Jurkat, Clone E6-1 (cell line): ENCODE measurements at places on chromosomes 7 and 10.
A peak's percentile ranks its signal among the peaks of the same experiment; 100 is the strongest.

GRCh38 chr10:61978965-61979364 lies 77.5 kb downstream of the ARID5B start:
- no peak for DNase-seq

DNA sequence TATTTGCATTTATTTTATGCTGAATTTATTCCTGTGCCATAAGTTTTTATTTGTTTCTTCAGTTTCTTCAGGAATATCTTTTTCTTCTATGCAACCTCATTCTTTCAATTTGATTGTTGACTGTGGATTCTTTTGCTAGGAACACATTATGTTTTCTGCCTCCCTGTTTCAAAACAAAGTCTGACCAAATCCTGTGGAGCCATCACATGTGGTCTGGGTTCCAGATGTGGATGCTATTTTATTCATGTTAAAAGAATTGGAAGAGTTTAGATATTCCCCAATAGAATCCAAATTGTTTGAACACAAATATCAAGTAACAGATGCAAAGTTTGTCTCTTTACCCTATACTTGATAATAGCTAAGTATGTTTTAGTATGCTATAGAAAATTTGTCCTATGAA lies 56.8 kb upstream of the LRRC17 start:
- DNase-seq = no peak

DNA sequence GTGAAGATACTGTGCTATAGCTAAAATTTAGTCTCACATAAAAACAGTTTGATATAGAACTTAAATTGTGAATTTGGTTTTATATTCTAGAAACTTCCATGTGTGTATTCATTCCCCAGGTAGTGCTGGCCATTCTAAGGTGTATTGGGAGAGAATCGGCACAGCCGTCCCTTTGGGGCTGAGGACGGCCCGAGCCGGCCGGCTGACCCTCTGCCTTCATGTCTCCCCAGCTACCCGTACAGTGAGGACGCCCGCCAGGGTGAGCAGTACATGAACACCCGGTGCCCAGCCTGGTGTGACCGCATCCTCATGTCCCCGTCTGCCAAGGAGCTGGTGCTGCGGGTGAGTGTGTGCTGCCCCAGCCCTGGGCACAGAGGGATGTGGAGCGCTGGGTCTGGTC lies 8.5 kb downstream of the NKX6-2 start:
- no peak for DNase-seq

- DNase-seq = no peak
These were observed 1.4 kb downstream of the PTPRE start for GRCh38 chr10:127908106-127908958.

- no peak for DNase-seq
These were observed 87.2 kb downstream of the WIPF3 start for GRCh38 chr7:29893351-29893965.

DNA sequence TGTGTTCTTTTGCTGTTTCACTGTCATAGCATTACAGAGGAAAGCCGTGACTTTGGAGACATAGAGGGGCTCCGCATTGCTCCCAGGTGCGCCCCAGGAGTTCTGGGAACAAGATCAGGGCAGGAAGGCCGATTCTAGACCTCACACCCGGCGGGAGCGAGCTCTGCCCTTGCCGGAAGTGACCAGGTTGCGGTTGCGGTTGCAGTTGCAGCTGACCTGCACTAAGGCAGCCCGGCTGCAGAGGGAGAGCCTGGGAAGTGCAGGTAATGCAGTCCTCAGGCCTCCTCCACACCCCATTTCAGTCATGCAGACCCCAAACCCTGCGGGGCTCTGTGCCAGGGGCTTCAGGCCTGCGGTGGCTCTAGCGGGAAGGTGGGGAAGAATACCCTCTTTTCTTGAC lies 130.0 kb upstream of the LANCL2 start:
- no peak for DNase-seq

DNA sequence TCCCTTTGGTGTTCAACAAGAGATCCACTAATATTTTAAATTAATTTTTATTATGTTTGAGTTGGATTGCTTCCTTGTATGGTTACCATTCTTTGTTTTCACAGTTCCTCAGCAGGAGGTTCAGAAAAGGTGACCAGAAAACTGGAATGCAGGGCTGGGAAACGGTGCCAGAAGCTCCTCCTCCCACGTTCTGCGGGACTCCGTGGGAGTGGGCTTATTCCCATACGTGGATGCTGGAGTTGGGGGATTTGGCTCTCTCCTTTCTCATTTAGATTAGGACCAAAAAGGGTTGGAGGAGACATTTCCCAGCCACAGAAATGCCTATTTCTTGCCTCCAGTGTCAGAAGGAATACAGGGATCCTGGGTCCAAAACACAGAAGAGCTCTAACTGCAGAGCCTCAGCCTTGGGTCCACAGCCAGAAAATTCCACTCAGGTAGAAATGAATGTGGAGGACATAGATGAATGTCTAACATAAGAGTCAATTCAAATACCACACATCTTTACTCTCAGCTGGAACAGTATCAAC lies 56.0 kb downstream of the SORBS1 start:
- DNase-seq = no peak

- DNase-seq = no peak
These were observed 8.6 kb downstream of the POLL start for GRCh38 chr10:101579516-101579870.

GRCh38 chr7:29841926-29842701 lies 35.8 kb downstream of the WIPF3 start:
- no peak for DNase-seq

DNA sequence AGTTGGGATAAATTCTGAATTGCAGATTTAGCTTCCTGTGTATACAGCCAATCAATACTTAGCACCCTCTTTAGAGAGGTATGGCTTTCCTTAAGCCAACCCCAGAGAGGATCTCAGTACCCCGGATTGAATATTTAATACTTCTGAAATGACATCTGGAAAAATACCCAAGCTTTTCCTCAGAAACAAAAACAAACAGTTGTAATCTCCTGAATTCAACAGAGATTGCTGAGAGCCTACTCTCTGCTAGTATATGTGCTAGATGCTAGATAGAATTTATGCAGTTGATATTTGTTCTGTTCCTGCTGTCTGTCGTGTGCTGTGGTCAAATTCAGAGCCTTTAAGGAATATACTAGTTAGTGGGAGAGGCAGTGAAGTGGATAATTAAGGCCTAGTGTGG lies 21.1 kb downstream of the STARD3NL start:
- no peak for DNase-seq

GRCh38 chr7:43771573-43771972 lies 13.1 kb downstream of the BLVRA start:
- DNase-seq = no peak

GRCh38 chr7:114806590-114807162 lies 115.2 kb upstream of the MDFIC start:
- no peak for DNase-seq

GRCh38 chr7:133815611-133816210 lies 311.4 kb upstream of the LRGUK start:
- no peak for DNase-seq

DNA sequence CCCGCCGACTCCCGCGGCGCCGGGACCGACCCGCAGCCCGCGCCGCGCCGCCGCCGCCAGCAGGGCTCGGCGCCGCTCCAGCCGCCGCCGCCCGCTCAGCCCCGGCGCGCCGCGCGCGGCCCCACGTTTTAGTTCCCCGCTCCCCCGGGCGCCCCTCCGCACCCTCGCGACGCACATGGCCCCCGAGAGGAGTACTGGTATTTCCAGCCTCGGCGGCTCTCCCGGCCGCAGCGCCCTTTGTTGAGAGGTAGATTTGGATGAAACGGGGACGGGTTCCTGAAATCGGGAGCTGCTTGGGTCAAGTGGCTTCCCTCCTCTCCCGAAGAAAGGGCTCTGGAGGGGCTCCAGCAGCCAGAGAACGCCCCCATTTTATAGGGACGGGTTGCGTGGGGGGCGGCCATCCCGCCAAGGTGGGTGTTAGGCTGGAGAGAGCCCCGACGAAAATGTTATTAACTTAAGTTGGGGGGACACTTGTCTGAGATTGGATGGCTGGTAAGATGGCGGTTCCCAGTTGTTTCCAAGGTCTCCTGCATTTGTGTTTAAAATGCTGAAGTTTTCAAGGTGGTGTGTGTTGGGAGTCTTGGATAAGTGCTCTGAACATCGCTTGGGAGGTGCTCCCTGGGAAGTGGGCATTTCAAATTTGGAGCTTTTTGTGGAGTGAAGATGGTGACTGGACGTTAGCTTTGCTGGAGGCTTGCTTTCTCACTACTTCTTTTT lies 1.2 kb downstream of the BMI1 start:
- no peak for DNase-seq

DNA sequence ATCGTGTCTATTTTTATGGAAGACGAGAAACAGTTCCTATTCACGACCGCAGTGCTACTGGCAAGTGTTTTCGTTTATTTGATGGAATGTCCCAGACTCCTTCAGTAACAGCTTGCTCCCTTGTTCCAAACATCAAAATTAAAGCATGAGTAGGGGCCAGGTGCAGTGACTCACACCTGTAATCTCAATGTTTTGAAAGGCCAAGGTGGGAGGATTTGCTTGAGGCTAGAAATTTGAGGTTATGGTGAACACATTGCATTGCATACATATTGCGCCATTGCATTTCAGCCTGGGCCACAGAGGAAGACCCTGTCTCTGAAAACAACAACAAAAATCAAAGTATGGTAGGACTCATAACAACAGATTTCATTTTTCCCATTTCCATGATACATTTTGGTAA lies 22.8 kb downstream of the PTTG1IP2 start:
- DNase-seq = no peak

GRCh38 chr7:77950548-77950947 lies 152.0 kb downstream of the PHTF2 start:
- DNase-seq = no peak

DNA sequence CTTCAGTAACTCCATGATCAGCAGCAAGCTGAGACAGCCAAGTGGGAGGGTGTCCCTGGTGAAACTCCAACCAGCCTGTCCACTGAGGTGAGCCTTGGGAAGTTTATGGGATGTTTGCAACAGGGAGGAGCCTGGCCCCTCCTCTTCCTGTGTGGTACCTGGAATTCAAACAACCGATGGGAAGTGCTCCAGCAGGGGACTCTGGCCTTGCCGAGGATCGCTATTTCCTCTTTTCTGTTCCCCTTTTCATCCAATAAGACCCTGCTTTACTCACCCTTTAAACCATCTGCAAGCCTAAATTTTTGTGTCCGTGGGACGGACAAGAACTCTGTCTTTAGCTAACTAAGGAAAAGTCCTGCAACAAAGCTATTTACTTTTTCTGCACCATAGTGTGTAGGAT lies 491.1 kb upstream of the ZMIZ1 start:
- DNase-seq = no peak

- DNase-seq = peak; percentile 91
These were observed 27.4 kb upstream of the PSAP start for GRCh38 chr10:71878327-71879034.

DNA sequence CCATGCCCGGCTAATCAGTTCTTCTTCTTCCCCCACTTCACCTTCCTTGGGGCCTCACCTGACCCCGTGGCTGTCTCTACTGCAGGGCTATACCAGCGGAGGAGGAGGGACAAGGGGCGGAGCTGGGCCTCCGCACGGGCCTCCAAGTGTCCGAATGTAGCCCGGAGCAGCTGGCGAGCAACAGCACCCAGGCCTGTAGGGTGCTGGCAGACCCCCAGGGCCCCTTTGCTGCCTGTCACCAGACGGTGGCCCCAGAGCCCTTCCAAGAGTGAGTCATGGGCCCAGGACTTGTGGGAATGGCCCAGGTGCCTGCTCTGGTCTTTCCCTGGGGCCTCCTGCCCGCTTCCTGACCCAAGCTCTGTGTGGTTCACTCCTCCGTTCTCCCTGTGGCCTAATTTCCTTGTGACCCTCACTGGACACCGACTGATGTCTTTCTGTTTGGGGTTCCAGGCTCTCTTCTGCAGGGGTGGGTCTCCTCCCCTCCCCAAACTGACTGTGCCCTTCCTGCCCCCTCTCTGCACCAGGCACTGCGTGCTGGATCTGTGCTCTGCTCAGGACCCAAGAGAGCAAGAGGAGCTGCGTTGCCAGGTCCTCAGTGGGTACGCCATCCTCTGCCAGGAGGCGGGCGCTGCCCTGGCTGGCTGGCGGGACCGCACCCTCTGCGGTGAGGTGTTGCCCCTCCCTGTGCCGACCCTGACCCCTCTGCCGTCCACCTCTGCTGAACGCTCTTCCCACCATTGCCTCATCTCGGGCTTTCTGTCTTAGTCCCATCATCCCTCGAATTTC lies 35.2 kb downstream of the EPHB4 start:
- no peak for DNase-seq

DNA sequence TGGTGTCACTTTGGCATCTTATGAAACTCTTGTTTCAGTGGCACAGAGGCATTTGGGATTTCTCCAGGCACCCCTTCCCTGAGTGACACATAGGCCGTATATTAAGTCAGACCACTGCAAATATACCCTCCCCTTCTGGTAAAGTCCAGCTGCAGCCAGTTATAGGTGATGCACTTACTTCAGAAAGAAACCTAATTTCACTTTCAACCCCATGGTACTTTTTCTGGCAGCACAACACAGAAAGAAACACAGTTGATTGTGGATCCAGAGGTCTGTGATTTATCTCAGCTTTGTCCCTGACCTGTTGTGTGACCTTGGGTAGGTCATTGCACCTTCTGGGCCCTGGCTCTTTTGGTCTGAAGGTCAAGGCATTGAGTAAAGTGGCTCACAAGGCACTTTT lies 173.2 kb downstream of the BUB3 start:
- no peak for DNase-seq

- no peak for DNase-seq
These were observed 139.9 kb downstream of the C10orf105 start for GRCh38 chr10:71579668-71580067.

DNA sequence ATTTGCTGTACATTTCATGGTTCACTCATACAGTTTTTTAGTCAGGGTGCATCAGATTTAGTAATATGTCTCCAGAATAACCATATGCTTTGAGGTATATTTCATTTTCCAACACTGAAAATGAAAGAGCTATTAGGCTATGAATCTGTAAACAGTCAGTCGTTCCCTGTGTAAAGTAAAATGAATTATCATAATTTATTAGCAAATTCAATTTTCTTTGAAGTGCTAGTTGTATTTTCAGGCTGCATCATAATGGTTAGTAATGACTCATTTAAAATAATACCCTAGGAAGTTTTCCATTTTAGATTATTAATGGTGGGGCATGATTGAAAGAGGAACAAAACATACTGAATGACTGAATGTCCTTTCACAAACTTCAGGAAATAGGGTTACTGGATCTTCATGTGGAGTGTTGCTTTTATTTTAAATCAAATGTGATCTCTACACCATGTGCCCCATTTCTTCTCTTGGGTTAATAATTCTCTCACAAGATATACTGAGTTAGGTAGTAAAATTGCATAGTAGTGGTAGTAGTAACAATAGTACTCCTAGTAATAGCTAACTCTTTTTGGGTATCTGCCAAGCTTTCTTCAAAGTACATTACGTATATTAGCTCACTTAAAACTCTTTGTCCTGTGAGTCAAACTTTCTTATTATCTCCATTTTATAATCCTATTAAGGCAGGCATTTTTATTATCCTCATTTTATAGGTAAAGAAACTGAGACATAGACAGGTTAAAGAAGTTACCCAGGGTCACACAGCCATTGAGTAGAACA lies 476.5 kb downstream of the SUGCT start:
- DNase-seq = no peak

DNA sequence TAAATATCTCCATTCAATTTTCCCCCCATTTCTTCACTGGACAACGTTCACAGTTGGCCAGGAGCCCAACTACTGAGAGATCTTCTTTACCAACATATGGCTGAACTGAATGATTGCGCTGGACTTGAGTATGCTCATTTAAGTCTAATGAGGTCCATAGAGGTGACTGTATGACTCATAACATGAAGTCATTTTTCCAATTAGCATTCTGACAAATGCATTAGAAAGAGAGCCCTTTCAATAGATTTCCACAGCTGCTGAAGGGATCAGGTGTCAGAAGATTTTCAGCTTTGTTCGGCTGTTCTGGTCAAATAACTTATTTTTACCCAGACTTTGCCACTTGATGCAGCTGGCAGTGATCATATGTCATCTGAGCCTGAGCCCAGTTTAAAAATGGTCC lies 438.0 kb downstream of the ETV1 start:
- no peak for DNase-seq
